Stimulated activated CD4-positive, alpha-beta T cell treated with anti-CD3 and anti-CD28 coated beads, Interleukin-1b, Interleukin-23, amount 100 ng/mL, for 1 hour (primary cell): ENCODE measurements at places on chromosomes 12 and 14.

GRCh38 chr12:53048033-53048779 lies 1.7 kb upstream of the TNS2 start:
- DNase-seq: no peak

- no peak for DNase-seq
Observed at GRCh38 chr12:94560431-94561221, 89.7 kb downstream of the TMCC3 start.

GRCh38 chr12:122995503-122996187 lies 15.2 kb downstream of the ARL6IP4 start:
- no peak for DNase-seq

DNA sequence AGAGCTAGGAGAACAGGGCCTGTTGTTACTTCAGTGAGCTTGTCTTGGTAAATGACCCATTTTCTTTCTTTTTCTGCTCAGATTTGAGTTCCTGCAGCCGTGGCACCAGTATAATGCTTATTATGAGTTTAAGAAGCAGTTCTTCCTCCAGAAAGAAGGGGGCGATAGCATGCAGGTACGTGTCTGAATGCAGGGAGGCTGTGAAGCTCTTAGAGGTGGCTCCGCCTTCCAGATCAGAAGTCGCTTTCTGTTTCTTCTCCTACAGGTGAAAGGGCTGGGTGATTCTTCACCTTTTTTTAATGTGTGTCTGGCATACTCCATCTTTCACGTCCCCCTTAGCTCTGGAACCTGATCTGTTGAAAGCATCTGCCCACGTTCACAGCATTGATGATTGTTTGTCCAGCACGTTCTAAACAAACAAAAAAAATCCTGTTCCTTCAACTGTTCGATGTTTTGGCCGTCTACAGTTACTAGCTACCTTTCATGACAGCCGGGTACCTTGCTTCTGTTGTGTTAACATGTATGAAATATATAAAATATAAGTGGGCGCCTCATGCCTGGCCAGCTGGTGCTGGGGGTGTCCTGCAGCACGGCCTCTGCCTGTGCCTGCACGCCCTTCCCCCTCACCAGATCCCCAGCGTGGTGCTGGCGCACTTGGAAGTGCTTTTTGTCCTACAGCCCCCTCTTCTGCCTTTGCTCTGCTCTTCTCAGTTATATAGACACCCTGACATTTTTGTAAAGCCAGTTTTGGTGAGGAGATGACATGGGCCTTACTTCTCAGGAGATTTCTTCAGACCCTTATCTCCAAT lies 44.6 kb downstream of the SFSWAP start:
- no peak for DNase-seq

DNA sequence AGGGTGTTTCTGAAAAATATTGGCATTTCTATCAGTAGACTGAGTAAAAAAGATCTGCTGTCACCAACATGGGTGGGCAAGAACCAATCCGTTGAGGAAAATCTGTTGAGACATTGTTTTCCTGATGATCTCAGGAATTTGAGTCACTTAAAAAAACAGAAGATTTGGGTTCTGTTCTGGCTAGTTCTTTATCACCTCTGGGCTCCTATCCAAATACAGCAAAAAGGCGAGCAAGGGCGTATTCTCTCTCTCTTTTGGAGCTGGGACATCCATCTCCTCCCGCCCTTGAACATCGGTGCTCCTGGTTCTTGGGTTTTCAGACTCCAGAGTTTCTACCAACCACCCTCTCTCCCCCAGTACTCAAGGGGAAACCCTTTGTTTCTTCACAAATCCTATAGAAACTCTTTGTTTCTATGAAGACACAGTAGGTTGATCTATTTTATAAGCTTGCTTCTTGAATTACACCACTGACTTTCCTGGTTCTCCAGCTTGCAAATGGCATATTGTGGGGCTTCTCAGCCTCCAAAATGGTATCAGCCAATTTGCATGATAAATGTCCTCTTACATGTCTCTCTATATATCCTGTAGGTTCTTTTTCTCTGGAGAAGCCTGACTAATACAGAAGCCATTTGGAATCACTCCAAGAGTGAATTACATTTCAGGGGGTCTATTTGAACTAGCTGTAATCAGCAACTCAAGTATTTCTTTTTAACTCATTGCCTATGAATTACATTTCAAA lies 263.9 kb upstream of the TMTC1 start:
- DNase-seq: no peak
